ENCODE measurements at places on chromosomes 1 and 21.
A peak's percentile ranks its signal among the peaks of the same experiment; 100 is the strongest.

DNA sequence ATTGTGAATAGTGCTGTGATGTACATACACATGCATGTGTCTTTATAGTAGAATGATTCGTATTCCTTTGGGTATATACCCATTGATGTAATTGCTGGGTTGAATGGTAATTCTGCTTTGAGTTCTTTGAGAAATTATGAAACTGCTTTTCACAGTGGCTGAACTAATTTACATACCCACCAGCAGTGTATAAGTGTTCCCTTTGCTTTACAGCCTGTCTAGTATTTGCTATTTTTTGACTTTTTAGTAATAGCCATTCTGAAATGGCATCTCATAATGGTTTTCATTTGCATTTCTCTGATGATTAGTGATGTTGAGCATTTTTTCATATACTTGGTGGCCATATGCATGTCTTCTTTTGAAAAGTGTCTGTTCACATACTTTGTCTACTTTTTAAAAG, 54.5 kb upstream of the FAM78B start:
- DNase-seq = no peak

- peak; percentile 77 for DNase-seq
These were observed 10.7 kb downstream of the LEPR start for GRCh38 chr1:65431111-65431705.

GRCh38 chr21:38384238-38384560, 114.1 kb downstream of the ERG start:
- no peak for DNase-seq

DNA sequence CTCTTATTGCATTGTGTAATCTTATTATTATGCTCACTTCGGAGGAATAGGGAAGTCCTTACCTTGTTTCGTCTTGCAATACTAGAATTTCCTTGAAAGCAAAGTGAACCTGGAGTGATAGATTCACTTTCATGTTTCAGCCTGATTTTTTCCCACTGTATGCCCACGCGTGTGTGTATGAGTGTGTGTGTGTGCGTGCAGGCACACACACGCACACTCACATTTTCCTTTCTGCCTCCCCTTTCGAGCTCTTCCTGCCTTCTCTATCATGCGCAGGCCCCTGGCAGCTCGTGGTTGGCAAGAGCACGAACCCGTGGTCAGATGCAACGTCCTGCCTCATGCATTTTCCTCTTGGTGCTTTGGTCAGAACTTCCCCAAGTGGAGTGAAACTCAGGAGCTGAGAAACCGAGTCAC, at the start of gene GCSAML:
Gene GCSAML (plus strand): TSS at position 366 of the 414 bp plus-strand sequence. CDS start 58 bp downstream, outside the sequence.
- no peak for DNase-seq

GRCh38 chr1:2360588-2361364, 30.6 kb downstream of the MORN1 start:
- no peak for DNase-seq

DNA sequence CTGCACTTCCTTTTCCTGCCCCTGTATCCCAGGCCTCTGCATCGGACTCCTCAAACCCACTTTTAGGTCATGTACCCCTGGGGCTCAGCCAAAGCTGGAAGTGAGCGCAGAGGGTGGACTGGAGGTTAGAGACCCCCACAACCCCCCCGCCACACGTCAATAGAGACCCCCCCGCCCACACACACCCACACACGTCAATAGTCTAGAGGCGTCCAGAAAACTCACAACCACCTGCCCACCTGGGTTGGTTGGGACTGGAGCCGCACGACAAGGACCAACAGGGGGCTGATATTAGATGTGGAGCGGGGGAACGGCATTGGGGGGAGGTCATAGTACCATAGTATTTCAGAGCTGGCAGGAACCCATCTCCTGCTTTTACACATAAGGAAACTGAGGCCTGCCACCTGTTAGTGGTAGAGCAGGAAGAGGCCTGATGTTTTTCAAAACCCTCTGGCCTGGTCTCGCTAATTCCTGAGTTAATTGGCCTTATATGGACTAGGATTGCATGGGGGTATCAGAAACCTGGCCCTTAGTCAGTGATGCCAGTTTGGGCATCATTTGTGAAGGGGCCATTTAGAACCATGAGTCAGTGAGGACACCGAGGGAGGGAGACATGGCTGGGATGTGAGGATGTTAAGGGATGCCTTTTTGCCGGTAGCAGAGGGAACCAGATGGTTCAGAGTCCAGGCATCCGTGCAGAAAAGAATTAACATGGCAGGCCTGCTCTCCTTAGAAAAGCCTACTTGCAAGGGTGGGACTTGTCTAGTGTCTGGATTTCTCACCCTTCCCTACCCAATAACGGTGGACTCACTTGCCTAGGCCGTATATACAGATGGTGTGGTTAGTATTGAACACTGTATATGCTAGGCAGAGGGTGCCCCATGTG, 1.1 kb downstream of the NENF start:
- DNase-seq = no peak

Data from cardiac muscle cell (in vitro differentiated cells and primary cell).